ENCODE measurements at places on chromosomes 3 and 15.

GRCh38 chr3:121974601-121975111 lies 47.4 kb downstream of the ILDR1 start:
- peaks cover 16% of the 10 kb centered on the region for H3K27me3 ChIP-seq
- DNase-seq = no peak
- H3K27ac ChIP-seq = no peak overlapping the region

DNA sequence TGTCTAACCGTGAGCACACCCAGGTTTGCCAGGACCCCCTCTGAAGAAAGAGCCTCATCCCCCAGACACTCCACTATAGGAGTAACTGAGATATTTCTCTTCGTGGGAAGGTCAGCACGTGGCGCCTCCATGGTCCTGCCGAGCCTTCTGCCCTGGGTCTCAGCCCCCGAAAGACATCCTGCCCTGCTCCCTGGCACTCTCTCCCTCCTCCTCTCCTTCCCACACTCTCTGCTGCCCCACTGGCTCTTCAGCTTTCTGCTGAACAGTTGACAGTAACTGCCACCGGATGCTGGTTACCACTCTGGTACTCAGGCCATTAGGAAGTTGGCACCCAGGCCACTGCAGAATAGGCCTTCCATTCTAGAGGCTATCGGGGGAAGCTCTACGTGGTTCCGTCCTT lies 185.2 kb downstream of the UACA start:
- peaks cover 15% of the 10 kb centered on the region for H3K36me3 ChIP-seq
- DNase-seq = no peak
- H3K4me3 ChIP-seq = no peak overlapping the region
- peaks cover 10% of the 10 kb centered on the region for H3K27me3 ChIP-seq
- peaks cover 15% of the 10 kb centered on the region for H3K4me1 ChIP-seq
- no peak overlapping the region for H3K27ac ChIP-seq

DNA sequence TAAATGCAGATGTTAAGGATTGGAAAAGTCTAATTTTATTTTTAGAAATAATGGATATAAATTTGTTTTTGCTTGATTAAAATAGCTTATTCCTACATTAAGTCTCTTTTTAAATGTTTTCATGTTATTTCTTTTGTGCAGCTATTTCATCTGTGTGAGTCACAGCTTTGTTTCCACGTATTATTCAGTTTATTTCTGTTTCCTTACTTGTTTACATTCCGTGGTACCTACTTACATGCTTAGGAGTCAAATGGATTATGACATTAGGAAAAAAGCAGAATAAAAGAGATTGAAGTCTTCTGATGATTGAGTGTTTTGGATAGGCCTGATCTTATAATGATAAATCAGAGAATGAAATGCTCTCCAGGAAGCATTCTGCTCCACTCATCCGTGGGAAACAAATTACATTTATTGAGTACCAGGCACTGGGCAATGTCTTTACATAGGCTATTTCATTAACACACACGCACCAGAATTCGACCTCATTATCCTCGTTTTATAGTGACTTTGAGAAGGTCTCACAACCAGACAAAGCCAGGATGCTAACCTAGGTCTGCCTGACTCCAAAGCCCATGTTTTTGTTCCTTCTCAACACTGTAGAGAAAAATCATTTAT lies 38.1 kb upstream of the RASA2 start:
- H3K36me3 ChIP-seq = peaks cover 34% of the 10 kb centered on the region
- H3K4me1 ChIP-seq = peaks cover 62% of the 10 kb centered on the region
- H3K4me3 ChIP-seq = no peak overlapping the region
- peak; percentile 55 for DNase-seq
- H3K27me3 ChIP-seq = peaks cover 3% of the 10 kb centered on the region

- H3K4me3 ChIP-seq = no peak overlapping the region
- H3K36me3 ChIP-seq = no peaks in the 10 kb centered on the region
- H3K27me3 ChIP-seq = no peaks in the 10 kb centered on the region
- no peak for DNase-seq
These were observed 630.4 kb downstream of the CADM2 start for GRCh38 chr3:85589145-85589544.

GRCh38 chr15:60218256-60218655 lies 179.5 kb downstream of the ANXA2 start:
- no peak overlapping the region for H3K4me3 ChIP-seq
- no peak overlapping the region for H3K27ac ChIP-seq
- H3K4me1 ChIP-seq = no peaks in the 10 kb centered on the region
- peaks cover 9% of the 10 kb centered on the region for H3K27me3 ChIP-seq
- no peak for DNase-seq
- H3K36me3 ChIP-seq = no peaks in the 10 kb centered on the region

- peak; percentile 6 for DNase-seq
- no peak overlapping the region for H3K27ac ChIP-seq
- H3K27me3 ChIP-seq = peaks cover 12% of the 10 kb centered on the region
These were observed 109.6 kb upstream of the UMPS start for GRCh38 chr3:124620600-124621063.

- peaks cover 31% of the 10 kb centered on the region for H3K4me1 ChIP-seq
- no peaks in the 10 kb centered on the region for H3K27me3 ChIP-seq
- no peak overlapping the region for H3K27ac ChIP-seq
- no peak for DNase-seq
- no peak overlapping the region for H3K4me3 ChIP-seq
These were observed 78.6 kb downstream of the RNF13 start for GRCh38 chr3:149891621-149892020.

DNA sequence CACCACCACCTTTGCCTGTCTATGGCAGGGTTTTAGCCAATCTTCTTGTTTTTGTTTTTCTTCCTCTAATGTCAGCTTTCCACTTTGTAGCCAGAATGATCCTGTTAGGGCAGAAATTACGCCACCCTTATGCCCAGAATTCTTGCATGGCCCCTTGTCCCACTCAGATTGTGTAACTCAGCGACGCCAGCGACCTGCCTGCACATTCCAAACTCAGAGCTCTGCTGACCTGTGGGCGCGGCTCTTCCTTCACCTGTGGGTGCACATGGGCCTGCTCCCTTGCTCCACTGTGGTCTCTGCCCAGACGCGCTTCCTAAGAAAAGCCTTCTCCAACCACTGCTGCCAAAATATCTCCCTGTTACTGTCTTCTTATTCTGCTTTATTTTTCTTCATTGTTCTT lies 45.0 kb downstream of the MED12L start:
- no peaks in the 10 kb centered on the region for H3K4me1 ChIP-seq
- no peak overlapping the region for H3K27ac ChIP-seq
- no peaks in the 10 kb centered on the region for H3K36me3 ChIP-seq
- no peak for DNase-seq
- H3K27me3 ChIP-seq = peaks cover 13% of the 10 kb centered on the region

All from HFFc6 (cell line).